ENCODE measurements at places on chromosomes 5 and 9.
A peak's percentile ranks its signal among the peaks of the same experiment; 100 is the strongest.

DNA sequence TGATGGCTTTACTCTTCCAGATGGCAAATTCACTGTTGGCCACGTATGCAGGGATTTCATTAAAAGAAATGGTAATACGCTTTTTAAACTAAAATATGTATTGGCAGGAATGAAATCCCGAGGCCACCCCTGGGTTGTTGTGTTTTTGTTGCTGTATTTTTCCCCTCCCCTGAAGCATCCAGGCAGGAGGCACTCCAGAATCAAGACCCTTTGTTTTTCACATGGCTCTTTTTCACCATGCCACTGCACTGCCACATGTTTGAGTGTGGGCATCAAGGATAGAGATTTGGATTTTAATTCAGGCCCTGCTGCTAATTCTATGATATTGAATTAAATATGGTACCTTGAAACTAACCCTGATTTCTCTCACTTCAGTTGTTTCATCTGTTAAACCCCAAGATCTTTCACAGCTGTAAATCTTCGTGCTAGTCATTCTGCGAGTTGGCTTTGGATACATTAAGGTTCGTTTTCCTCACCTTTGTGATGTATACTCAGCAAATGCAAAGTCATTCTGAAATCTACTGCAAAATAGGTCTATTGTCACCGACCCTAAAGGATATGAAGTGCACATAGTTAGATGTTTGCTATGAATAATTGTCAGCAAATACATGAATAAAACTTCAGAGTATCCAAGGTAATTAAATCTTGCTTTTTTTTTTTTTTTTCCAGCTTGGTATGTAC lies 533.4 kb downstream of the PTPRD start:
- DNase-seq = no peak

DNA sequence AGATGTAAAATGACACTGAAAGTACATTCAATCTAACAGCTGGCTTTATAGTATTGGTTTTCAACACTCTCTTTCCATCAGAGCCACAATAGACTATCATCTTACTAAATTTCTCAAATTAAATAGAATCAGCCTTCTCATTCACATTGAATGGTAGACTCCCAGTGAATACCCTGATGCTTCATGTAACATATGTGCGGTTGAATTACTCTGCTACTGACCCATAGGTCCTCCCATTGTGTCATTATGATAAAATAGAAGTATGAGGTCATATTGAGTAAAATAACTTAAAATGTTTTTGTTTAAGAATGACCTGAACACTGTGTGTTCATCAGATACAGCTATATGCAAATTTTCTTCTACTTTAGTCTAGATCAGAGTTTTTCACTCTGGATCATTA lies 75.9 kb upstream of the ADAMTSL1 start:
- no peak for DNase-seq

GRCh38 chr5:89016741-89017303 lies 133.8 kb upstream of the MEF2C start:
- DNase-seq = no peak

DNA sequence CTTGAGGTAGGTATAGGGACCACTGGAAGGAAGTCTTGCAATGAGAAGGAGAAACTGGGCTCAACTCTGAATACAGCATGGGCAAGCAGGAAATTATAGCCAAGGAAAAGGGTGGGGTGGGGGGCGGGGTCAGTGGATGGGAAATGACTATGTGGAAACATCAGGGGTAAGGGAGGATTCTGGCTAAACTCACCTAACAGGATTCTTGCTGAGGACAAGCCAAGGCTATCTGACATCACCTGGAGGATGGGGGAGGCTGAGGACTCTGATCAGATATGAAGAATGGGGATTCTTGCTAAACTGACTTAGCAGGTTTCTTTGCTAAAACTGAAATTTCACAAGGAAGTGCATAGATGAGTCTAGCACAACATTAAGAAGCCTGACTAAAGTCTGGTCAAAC lies 40.8 kb downstream of the CTSL start:
- no peak for DNase-seq

DNA sequence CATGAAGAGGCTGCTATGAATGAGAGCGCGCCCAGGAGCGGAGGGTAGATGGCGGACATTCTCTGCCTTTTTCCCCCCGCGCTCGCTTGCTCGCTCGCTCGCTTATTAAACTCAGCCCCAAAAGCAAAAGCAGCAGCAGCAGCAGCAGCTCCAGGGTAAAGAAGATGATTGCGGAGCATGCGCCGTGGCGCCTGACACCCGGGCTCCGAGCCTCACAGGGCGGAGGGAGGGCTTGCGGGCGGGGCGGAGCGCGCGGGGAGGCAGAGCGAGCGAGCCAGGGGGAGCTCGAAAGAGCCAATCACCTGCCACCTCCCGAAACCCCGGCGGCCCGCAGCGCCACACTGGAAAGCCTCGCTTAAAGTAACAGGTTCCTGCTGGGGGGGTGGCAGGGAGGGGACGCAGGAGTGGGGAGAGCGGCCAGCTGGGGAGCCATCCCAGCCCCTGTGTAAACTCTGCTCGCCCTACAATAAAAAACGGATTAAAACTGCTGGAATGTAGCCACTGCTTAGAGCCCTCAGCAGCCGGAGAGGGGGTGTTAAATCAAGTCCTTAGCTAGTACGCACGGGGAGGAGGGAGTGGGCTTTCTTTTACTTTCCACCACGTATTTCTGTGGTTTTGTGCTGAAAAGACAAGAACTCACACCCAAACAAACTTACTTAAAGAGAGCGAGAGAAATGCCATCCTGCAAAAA lies at the start of gene MLLT3:
Gene MLLT3, minus strand, starts transcription at position 170 of the 691 bp plus-strand sequence.
- peak; percentile 91 for DNase-seq

GRCh38 chr5:175216991-175217390 lies 227.0 kb downstream of the DRD1 start:
- no peak for DNase-seq

DNA sequence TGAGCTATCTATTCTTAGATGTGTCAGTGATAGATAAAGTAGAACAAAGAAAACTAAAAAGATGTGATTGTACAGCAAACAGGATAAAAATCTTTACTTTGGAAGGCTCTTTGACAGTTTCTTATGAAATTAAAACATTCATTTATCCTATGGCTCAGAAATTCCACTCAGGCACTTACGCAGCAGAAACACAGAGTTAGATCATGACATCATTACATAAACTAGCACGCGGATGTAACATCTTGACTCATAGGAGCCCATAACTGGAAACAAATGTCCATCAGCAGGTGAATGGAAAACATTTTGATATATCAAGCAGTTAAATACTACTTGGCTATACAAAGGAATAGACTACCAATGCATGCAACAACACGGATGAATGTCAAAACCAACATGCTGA lies 45.3 kb downstream of the ICE1 start:
- no peak for DNase-seq

DNA sequence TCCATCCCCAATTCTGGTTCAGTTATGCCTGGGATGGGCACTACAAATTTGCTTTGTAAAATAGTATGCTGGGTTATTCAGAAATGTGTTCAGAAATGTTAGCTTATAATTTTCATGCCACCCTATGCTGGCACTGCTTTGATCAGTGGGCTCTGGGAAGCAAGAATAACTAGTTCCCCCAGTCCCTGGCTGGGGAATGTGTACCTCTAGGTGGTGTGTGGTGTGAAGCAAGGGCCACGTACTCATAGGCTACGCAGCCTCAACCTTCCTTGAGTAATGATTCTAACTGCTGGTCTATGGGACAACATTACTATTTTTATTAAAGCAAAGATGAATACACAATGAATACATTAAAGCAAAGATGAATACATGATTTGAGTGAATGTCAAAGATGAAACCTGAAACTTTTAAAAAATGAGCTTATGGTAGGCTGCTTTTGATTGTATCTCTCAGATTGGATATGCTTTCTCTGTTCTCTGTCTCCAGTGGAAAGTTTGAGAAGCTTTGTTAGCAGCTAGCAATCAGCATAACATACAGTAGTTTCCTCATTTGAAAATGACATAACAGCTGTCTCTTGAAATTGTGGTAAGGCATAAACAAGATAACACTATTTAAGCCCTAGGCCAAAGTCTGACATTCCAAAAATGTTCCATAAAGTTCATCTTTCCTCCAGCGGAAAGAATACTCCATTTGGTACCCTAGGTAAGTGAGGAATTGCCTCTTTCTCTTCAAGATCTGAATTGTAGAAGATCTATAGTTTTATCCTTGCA lies 174.7 kb upstream of the NFIB start:
- no peak for DNase-seq

- no peak for DNase-seq
Measured at GRCh38 chr5:124923131-124923530, 176.7 kb upstream of the ZNF608 start.

DNA sequence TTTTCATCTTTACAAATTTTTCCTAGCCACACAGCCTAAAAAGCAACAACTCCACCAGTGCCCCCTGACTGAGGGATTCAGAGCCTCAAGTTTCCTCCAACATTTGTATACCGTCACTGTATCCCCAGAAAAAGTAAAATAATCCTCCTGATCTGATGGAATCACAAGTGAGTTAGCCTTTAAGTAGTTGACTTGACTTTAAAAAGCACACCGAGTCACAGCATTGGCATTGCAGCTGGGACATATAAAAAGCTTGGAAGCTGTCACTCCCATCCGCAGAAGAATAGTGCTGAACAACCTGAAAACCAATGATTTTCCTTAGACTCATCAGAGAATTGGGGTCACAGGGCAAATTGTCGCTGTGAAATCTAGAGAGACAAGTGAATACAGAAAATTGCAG lies 41.6 kb upstream of the FBN2 start:
- no peak for DNase-seq

GRCh38 chr5:77329664-77330430 lies 119.4 kb downstream of the PDE8B start:
- DNase-seq = no peak

- DNase-seq = no peak
Measured at GRCh38 chr9:96391021-96391765, 7.7 kb upstream of the SLC35D2 start.

- DNase-seq = no peak
Measured at GRCh38 chr5:103693517-103693916, 130.9 kb upstream of the NUDT12 start.

- no peak for DNase-seq
Measured at GRCh38 chr9:88056876-88057275, 81.4 kb downstream of the SPATA31C2 start.

DNA sequence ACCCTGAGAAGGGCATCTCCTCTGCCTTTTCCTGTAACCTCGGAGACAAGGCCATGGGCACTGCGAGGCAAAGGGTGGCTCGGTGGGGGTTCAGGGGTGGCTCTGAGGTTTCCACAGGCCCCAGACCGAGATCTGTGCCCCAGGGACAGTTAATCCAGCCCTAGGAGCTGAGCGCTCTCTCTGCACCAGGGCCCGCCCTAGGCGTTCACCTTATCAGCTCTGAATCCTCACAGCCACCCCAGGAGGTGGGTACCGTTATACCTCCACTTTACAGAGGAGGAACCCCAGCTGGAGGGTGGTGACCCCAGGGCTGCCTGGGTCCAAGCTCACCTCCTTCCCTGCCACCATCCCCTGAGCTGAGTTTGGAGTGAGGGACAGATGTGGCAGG lies 2.3 kb upstream of the ENG start:
- DNase-seq = no peak

DNA sequence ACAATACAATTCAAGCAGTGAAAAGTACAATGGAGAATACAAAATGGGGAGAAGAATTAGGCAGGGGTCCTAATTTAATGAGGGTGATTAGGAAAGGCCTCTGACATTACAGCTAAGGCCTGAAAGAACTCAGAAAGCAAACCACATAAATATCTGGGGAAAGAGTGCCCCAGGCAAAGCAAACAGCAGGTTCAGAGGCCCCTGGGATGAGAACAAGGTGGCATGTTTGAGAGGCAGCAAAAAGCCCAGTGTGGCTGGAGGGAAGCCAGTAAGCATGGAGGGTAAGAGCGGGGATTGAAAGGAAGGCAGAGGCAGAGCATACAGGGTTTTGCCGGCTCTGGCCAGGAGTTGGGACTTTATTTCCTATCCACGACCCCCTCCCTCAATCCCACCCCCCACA lies 33.4 kb upstream of the VDAC1 start:
- DNase-seq = no peak

- DNase-seq = no peak
Measured at GRCh38 chr9:3261484-3261883, 264.3 kb downstream of the RFX3 start.

- no peak for DNase-seq
Measured at GRCh38 chr9:78565481-78565880, 268.6 kb downstream of the PSAT1 start.

- no peak for DNase-seq
Measured at GRCh38 chr5:77777281-77777892, 1.2 kb upstream of the TBCA start.

DNA sequence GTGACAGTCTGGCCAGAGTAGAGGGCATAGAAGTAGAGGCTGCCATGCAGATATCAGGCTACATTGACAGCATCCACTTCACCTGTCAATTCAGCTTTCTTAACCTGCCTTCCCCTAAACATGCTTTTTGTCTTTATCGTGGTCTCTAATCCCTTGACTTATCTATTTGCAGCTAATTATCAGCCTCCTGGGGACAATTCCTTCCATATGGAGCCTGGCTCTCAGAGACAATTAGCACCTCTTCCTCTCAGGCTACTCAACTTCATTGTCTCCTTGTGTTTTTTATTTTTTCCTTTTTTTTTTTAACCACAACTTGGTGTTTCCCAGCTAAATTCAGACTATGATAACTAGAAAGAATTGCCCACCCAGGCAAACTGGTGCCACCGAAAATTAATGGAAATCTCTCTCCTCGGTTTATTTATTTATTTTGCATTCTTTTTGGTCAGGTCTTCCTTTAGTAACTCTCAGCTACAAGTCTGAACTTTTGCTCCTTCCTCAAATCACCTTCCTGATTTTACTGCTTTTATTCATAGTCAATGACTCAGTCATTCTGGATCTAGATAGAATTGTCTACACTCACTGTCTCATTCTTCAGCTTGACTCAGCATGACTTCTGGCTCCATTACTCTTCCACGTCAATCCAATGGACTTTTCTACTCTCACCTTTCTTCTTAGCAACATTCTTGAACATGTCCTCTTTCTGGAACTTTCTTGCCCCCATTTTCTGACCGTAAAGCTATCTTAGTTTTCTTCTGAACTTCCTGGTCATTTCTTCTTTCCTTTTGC lies 63.0 kb upstream of the BASP1 start:
- no peak for DNase-seq

- no peak for DNase-seq
Measured at GRCh38 chr9:26013199-26013598, 335.0 kb upstream of the TUSC1 start.

GRCh38 chr5:141797425-141797824 lies 80.8 kb downstream of the PCDH1 start:
- DNase-seq = no peak

DNA sequence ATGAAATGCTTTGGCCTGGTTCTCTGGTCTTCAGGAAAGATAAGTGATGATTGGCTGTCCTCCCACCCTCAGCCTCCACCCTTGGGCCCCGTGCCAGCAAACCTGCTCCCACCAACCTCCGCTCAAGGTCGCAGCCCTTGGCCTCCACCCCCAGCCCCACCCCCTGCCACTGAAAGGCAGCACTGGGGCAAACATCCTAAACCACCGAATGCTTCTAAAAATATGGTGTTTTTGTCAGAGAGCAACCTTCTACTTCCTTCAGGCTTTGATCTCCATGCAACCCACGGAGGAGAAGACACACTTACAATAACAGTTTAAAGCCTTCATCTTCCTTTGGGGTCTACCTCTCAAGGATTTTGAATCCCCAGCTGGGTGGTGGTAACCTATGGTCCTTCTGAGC lies 24.0 kb upstream of the TCF7 start:
- no peak for DNase-seq

GRCh38 chr5:25488119-25488518 lies 843.3 kb upstream of the CDH10 start:
- DNase-seq = no peak

GRCh38 chr9:4237748-4238511 lies 61.9 kb downstream of the GLIS3 start:
- no peak for DNase-seq
